ENCODE measurements at places on chromosomes 11 and 22.

- peak; percentile 28 for DNase-seq
Measured at GRCh38 chr11:33258631-33259205, 1.5 kb downstream of the HIPK3 start.

- peak; percentile 76 for DNase-seq
Measured at GRCh38 chr22:42747701-42748513, 27.2 kb upstream of the A4GALT start.

DNA sequence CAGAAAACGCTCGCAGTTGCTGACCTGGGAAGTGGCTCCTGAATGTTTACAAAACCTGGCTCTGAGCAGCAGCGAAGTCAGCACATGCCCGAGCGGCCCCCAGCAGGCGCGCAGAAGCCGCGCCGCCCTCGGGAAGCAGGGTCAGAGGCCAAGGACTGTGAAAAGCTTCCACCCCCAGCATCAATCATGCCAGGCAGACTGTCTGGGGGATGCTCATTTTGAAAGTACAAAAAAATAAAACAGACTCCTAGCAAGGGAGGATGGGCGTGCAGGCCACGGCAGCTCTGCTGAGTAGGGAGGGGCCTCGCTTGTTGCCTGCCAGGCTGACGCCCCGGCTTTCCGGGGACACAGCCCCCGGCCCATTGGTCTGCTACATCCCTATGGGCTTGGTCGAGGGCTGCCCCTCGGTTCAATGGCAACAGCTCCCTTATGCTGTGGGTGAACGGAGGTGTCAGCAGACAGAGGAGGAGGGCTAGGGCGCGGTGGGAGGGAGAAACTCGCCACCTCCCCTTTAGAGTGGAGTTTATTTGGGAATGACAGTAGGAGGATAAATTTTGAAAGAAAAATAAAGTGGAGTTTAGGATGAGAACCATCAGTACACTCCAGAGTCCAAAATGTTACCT lies 37.7 kb upstream of the GNB1L start:
- no peak for DNase-seq

- peak; percentile 48 for DNase-seq
Measured at GRCh38 chr11:130653838-130654636, 205.6 kb downstream of the ADAMTS15 start.

DNA sequence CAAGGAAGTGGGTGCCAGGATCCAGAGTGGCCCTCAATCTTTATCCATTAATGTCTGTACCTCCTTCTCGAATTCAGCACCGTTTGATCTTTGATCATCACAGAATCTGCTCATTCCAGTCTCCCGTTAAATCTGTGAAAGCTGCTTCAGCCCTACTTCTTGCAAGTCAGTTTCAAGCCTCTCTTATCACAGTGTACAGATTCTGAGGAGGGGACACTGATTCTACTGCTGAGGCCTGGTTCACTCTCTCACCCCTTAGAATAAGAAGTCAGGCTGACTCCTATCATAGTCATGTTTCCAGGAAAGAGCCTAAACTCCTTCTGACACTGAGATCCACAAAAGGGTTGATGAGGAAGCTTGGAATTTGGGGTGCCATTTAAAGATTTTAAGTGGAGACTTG lies 39.0 kb downstream of the MAML2 start:
- no peak for DNase-seq
